ENCODE measurements at places on chromosomes 2 and 18. TPM values are rescaled to one million over a fixed set of nuclear protein-coding genes. Genes with fewer than 3 reads are reported as not detected.

The MAPK4 gene
- 1.2 TPM for total RNA-seq

The RIT2 gene
- not detected for total RNA-seq

The ELOA2 gene
- not detected for total RNA-seq

The RGPD3 gene
- total RNA-seq, result 0.75 TPM

The HAAO gene
- total RNA-seq, result 7.2 TPM

The LYPD6 gene
- 1.8 TPM for total RNA-seq

The AMER3 gene
- not detected for total RNA-seq

The CLEC4F gene
- total RNA-seq, result not detected

The ATOH8 gene
- 239 TPM for total RNA-seq

The LOXHD1 gene
- total RNA-seq, result not detected

The ZNF397 gene
- 13.9 TPM for total RNA-seq

The SP5 gene
- 2.8 TPM for total RNA-seq

The RNF25 gene
- total RNA-seq, result 36.0 TPM

The PSMA8 gene
- total RNA-seq, result not detected

The COA5 gene
- 86.3 TPM for total RNA-seq

The OSR1 gene
- 66.7 TPM for total RNA-seq

The SDC1 gene
- total RNA-seq, result 0.32 TPM

The MC2R gene
- total RNA-seq, result not detected

The RTP5 gene
- not detected for total RNA-seq

The CYP26B1 gene
- 18.6 TPM for total RNA-seq

The GALNT5 gene
- 0.11 TPM for total RNA-seq

The COPS7B gene
- total RNA-seq, result 28.9 TPM

The TRABD2A gene
- 1.1 TPM for total RNA-seq

The TSHZ1 gene
- total RNA-seq, result 13.3 TPM

The LIMS1 gene
- 39.8 TPM for total RNA-seq

The ZAP70 gene
- total RNA-seq, result 2.7 TPM

The MPPE1 gene
- 18.9 TPM for total RNA-seq

The GKN2 gene
- total RNA-seq, result 0.75 TPM

The FABP1 gene
- not detected for total RNA-seq

The ERICH2 gene
- total RNA-seq, result not detected

The GPBAR1 gene
- not detected for total RNA-seq

The DHRS9 gene
- total RNA-seq, result not detected

The CNDP1 gene
- total RNA-seq, result not detected

The SCG2 gene
- 0.32 TPM for total RNA-seq

The MBOAT2 gene
- 8.0 TPM for total RNA-seq

The PTPRN gene
- total RNA-seq, result not detected

The DES gene
- total RNA-seq, result 182 TPM

The VAMP8 gene
- total RNA-seq, result 10.0 TPM

The NLRC4 gene
- total RNA-seq, result 2.3 TPM

The CRYBA2 gene
- total RNA-seq, result not detected

The TUBA3E gene
- total RNA-seq, result not detected

The UGT1A6 gene
- 10.6 TPM for total RNA-seq

The CXCR1 gene
- not detected for total RNA-seq

The CRYGC gene
- total RNA-seq, result not detected

The PTH2R gene
- not detected for total RNA-seq

The LRRC30 gene
- not detected for total RNA-seq

The METTL8 gene
- total RNA-seq, result 6.7 TPM

The EGR4 gene
- not detected for total RNA-seq

The ASIC4 gene
- total RNA-seq, result not detected

The TWIST2 gene
- 108 TPM for total RNA-seq

Data from ascending aorta (tissue), 2 donors.